ENCODE measurements at places on chromosomes 16 and 17.
A peak's percentile ranks its signal among the peaks of the same experiment; 100 is the strongest.

DNA sequence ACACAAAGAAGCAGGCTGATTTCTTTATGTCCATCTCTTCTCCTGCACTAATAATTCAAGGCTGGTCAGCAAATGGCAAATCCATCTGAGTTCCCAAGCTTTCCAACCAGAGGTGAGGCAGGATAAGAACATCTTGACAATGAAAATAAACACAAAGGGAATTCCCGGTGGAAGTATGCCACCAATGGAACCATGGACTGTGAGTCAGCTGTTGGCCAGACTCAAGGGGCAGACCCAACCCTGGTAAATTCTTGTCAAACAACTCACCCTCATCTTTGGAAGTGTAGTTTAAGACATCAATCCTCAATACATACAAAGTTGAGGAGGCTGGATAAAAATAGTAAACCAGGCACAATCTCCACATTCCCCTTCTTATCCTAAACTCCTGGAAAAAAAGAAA lies 74.3 kb upstream of the CES5A start:
- DNase-seq, result no peak

- DNase-seq, result no peak
Measured at GRCh38 chr16:54718376-54718775, 212.3 kb upstream of the IRX5 start.

DNA sequence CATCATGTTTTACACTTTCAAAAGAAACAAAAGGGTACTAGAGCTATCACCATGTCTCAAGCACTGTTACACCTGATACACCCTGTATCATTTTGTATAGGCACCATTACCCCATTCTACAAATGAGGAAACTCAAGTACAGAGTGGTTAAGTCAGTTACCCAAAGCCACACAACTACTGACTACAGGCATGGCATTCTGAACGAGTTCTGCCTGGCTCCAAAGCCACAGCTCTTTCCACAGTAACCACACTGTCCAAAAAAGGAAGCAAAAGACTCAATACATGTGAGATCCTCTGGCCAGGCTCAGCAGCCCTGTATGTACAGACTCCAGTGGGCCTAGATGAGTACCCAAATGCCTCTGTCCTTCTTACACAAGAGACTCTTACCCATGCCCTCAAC lies 4.7 kb downstream of the DYNC1LI2 start:
- DNase-seq, result no peak

DNA sequence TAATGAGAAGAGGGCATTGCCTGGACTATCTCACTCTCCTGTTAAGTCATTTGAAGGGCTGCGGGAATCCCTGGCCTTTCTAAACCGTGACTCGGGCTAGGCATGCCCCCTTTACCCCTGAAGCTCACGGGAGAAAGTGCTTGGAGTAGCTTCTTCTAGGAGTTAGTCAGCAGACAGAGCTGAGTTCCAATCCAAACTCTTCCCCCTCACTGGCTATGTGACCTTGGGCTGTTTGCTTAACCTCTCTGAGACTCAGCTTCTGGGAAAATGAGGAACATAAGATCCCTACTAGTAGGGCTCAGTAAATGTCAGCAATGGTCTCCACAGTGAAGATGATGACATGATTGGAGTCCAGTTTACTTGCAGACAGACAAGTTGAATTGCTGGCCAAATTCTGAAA lies 5.7 kb upstream of the B9D1 start:
- DNase-seq, result no peak

DNA sequence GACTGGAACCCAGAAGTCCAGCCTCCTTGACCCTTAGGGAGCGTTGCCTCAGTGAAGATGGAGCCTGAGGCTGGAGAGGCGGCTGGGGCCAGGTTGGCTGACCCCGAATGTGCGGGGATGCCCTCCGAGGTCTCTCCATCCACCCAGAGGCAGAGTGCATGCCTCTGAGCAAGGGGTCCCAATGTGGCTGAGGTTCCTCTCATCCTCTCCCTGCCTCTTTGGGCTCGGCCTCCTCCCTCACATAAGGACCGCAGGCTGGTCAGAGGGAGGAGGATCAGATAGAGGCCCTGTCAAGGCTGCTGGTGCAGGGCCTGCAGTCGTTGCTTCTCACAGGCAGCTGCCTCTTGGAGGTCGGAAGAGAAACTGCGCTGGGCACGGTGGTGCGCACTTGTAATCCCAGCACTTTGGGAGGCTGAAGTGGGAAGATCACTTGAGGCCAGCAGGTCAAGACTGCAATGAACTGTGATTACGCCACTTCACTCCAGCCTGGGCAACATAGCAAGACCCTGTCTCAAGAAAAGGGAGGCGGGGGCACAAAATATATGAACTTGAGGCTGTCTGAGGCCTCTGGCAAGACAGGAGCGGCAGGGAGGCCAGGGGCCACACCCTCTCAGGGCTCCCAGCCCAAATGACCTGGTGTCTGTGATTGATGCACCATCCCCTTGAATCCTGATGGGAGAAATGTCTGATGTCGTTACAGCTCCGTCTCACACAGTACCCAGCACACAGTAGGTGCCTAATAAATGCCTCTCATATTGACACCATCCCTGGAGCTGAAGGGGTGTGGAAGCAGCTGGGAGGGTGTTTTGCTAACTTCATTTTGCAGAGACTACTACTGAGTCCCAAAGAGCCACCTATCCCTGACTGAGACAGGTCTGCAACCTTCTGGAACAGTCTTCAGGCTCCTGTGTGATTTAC lies 220.1 kb upstream of the GSE1 start:
- DNase-seq, result no peak

DNA sequence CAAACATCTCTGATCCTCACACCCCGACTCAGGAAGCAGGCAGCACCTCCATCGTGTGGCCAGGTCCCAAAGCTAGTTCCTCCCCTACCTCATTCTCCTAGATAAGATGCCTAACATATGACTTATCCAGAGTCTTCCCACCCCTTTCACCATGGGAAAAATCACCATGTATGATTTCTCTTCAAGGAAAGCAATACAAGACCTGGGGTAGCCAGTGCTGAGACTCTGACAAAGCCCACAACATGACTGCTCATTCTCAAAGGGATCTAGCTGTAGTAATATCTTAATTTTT lies 45.1 kb downstream of the CMTM4 start:
- DNase-seq, result no peak

DNA sequence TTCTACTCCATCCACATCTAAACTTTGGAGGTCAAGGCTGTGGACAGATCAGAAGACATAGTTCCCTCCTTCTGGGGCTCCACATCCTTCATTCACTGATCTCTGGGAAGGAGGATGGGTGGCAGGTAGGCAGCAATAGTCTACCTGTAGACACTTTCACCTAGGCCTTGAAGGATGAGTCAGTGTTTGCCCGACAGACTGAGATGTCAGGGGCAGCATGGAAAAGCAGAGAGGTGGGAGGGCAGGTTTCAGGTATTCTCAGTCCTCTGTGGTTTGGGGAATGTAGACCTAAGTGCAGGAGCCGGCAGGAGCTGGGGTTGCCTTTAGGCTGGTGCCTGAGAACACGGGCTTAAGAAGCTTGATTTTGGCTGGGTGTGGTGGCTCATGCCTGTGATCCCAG lies 171.9 kb upstream of the ZNF267 start:
- no peak for DNase-seq

GRCh38 chr16:49858200-49859124 lies 2.5 kb upstream of the ZNF423 start:
- DNase-seq, result no peak

GRCh38 chr16:57534337-57534880 lies 2.0 kb downstream of the CCDC102A start:
- DNase-seq, result no peak

DNA sequence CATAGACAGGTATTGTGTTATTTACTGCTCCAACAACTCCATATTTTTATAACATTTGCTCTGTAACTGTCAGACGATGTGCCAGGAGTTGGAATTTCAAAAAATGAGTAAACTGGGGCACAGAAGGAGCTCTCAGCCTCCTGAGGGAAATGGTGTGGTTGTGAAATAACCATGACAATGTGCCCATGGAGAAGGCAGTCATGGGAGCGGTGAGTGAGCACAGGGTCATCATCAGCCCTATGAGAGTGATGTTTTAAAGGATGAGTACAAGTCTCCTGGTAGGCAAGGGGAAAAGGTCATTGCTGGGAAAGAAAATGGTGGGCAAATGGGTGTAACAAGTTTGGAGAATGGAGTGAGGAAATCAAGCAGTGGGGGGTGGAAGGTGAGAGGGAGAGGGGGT lies 115.0 kb upstream of the SEC14L1 start:
- DNase-seq, result no peak

GRCh38 chr17:29787995-29788394 lies 142.0 kb downstream of the SSH2 start:
- DNase-seq, result no peak

GRCh38 chr16:11743308-11744074 lies 834 bp upstream of the TXNDC11 start:
- DNase-seq, result peak; percentile 11

- DNase-seq, result peak; percentile 68
Measured at GRCh38 chr17:68777243-68777855, 176.2 kb upstream of the FAM20A start.

GRCh38 chr16:86761111-86762031 lies 183.0 kb downstream of the FOXL1 start:
- DNase-seq, result peak; percentile 54

- no peak for DNase-seq
Measured at GRCh38 chr17:44223541-44224071, 4.1 kb upstream of the UBTF start.

DNA sequence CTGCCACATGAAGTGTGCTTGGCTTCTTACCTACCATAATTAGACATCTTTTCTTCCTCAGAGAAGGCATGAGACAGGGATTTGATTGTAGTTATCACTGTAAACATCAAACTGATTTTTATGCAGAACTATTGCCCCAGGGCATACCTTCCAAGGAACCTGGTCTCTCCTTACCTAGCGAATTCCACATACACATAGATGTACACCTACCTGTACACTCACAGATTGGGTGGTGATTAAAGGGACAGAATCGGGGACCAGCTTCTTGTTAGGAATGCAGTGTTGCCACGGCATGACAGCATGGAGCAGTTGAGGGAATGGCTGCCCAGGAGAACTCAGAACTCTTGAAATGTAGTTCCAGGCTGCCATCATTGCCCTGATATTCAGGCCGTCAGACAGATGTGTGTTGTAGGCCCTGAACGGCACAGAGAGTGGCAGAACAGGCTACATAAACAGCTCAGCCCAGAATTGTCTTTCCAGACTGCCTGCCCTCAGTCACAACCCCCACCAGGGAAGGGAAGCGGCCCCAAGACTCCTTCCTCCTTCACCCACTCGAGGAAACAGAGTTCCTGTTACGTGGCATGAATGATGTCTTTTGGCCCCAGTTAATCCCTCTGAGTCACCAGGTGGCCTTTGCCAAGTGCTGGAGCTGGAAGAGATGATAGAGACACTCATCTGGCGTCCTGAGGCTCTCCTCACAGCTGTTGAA lies 17.8 kb upstream of the NAGLU start:
- DNase-seq, result no peak

DNA sequence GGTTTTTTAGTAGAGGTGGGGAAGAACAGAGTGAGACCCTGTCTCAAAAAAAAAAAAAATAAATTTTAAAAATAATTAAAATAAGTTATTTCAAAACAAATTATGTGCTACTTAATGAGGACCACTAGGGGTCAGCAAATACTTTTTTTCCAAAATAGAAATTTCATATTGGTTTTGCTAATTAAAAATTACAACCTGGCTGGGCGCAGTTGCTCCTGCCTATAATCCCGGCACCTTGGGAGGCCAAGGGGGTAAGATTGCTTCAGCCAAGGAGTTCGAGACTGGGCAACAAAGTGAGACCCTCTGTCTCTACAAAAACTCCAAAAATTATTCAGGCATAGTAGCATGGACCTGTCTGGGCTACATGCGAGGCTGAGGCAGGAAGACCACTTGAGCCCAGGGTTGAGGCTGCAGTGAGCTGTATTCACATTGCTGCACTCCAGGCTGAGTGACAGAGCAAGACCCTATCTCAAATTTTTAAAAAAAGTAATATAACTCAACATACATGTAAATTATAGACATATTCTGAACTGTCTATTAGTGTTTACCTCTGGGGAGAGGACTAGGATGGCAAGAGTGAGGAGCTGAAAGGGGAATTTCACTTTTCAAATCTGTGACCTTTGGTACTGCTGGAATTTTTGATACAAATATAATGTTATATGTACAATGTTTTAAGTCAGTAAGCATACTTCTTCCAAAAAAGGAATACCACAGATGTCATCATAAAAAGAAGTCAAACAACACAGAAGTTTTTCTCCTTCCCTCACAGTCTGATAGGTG lies 8.1 kb downstream of the MEIOB start:
- DNase-seq, result no peak

DNA sequence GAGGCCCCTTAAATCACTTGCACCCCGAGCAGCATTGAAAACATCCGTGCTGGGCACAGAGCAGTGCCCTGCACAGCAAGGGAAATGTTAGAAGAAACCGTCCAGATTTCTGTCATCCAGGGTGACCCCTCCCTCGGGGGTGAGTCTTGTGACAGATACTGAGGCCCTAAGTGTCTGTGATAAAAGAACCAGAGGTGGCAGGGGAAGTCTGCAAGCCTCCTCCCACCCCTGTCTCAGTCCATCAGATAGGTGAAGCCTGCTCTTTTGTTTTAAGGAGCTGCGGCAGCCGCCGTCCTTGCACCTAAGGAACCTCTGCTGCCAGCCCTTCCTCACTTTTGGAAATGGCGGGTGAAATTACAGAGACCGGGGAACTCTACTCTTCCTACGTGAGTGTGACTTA lies 845 bp upstream of the NAT9 start:
- no peak for DNase-seq

DNA sequence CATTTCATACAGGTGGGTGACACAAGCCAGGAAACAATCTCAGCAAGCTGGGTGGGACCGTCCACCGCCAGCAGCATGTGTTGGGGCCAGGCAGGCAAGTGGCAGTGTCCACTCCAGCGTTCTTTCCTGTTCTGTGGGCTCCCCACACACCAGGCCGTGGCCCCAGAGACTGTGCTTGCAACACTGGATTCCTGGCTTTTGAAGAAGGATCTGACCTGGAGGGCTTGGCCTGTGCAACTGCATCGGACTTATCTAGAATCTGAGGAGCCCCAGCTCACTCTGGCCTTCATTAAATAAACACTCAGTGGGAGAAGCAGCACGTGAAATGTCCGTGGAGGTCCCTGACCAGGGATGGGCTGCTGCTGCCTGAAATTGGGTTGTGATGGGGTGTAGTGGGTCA lies 3.2 kb downstream of the KSR1 start:
- no peak for DNase-seq
